ENCODE measurements at places on chromosomes 2 and 18.

GRCh38 chr2:17935242-17935885, 56.9 kb downstream of the KCNS3 start:
- DNase-seq = no peak

GRCh38 chr2:172792711-172793110, 57.1 kb downstream of the RAPGEF4 start:
- no peak for DNase-seq

- no peak for DNase-seq
These were observed 27.9 kb downstream of the COL3A1 start for GRCh38 chr2:189002079-189002478.

DNA sequence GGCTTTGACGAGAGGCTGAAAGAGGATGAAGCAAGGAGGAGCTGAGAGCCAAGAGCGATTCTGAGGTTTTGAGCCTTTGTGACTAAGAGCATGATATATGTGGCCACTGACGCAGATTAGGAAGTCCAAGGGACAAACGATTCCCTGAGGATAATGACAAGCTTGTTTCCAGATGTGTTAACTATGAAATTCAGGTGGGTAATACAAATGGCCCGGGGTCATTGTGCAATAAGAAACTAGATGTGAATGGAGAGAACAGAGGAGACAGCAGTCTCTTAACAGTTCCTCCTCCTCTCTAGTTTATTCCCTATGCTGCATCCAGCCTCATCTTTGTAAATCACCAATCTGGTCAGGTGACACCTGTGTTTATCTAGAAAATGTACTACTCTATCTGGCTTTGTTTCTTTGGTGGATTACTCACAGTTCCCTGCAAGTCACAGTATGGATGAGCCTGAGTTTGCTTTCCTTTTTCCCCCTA, 84.2 kb downstream of the SOCS6 start:
- no peak for DNase-seq

- no peak for DNase-seq
These were observed 185.5 kb downstream of the CDH2 start for GRCh38 chr18:27991391-27991790.

DNA sequence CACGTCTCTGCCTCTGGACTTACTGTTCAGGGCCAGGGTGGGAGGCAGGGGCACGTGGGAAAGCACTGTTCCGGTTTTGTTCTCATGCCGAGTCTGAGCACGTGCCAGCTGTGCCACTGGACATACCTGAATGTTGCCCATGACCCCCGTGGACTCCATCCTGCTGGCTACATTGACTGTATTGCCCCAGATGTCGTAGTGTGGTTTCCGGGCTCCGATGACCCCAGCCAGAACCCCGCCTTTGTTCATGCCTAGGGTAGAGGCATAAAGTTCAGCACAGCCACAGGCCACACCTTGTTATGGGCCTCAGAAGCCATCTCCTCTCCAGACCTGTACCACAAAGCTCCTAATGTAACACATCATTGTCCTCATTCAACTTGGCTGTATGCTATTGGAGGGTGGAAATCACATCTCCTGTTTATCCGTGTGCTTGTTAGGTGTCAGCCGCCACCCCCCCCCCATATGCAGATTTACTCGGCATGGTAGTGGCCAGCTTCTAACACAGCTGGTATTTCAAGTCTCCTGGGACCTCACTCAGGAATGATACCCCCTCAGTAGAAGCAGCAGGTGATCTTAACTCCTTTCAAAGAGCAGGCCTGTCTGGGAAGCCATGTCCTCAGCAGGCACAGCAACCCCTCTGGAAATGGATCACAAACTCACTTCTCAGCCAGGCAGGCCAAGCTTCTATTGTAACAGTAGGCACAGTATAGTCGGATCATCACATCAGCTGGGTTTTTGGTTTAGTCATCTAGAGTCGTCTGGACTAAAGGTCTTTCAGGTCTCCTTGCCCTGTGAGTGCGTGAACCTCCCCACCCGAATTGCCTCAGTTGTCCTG, 27.6 kb downstream of the CENPO start:
- DNase-seq = no peak

DNA sequence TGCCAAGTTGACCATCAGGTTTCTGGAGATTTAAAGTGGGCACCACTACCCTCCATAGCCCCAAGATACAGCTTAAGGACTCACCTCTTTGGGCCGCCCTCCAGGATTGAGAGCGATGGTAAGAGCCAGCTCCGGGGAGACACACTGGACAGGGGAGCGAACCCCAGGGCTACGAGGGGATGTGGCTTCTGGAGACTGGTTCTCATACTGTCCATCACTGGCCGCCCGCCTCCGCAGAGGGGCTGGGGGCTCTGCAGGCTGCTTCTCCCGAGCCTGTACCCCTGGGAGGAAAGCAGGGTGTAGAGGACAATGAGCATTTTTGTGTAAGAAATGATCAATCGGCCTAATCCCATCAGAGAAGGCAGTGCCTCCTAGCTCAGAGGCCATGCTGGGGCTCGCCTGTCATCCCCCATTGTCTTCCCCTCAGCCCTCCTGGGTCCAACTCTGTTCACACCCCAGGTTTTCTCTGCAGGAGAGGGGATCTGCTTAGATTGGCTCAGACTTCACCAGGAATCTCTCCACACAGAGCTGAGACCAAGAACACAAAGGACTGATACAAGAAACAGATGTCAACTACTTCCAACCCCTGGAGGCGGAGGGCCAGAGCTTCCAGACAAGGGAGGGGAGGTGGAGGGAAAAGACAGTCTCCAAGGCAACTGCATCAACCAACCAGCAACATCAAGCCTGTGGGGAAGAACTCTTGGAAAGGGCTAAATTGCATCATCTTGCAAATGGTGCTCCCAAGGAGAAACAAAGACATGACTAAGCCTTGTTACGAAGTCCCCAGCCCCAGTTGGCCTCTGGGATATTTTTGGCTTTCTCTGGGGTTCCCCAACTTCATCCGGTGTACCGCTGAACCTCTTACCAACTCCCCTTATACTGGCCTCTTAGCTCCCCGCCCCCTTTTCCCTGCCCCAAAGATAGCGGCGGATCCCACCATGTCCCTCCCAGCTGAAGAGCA, 166.6 kb downstream of the TNS1 start:
- DNase-seq = no peak

- DNase-seq = no peak
These were observed 20.5 kb downstream of the CENPO start for GRCh38 chr2:24813691-24814137.

GRCh38 chr2:23019476-23019875, 365.5 kb upstream of the KLHL29 start:
- DNase-seq = no peak

DNA sequence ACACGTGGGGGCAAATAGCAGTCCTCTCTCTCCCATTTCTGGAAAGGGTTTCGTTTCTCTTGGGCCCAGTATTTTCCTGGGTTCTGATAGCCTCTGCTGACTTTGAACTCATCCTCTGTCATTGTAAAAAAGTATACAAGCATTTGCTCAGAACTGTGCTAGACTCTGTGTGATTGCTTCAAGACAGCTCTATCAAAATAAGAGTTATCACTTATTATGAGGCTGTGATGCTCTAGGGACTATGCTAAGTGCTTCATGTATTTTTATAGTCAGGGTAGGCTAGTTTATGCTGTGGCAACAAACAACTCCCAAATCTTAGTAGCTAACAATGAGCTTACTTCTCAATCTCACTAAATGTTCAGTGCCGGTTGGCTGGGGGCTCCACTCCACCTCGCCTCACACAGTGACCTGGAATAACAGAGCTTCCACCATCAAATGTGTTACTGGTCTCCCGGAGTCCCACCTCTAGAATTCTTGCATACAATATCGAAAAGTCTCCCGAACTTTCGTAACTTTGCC, 110.8 kb upstream of the CDC42EP3 start:
- no peak for DNase-seq

GRCh38 chr18:28707006-28707405, 530.1 kb upstream of the CDH2 start:
- DNase-seq = no peak

- no peak for DNase-seq
These were observed 68.1 kb downstream of the SCN2A start for GRCh38 chr2:165307317-165307716.

DNA sequence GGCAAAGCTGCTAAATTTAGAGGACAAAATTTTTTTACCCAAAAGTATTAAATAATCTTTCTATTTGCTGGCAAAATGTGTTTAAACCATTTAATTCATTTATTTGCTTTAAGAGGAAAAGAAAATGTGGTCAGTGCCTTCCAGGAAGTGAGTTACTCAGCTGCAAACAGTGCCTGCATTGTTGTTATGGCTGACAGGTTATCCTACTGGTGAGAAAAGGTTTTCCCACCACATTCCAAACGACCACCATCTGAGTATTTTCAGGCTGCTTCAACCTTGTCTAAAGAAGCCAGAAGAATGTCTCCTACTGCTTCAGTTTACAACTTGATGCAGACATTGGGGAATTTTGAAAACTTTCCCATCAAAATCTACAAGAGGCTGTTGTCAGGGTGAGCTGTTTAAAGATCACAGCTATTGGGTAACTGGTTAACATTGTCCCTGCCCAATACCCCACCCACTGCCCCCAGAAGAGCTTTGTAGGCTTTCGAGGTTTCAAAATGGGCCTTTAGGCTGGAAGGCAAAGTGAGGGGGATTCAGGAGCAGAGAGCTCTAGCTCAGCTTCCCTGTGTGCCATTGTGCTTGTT, 461.3 kb upstream of the FANCL start:
- DNase-seq = no peak

- no peak for DNase-seq
These were observed 34.8 kb upstream of the MGAT5 start for GRCh38 chr2:134218930-134219658.

- DNase-seq = no peak
These were observed 90.4 kb downstream of the ZEB2 start for GRCh38 chr2:144429396-144430112.

- DNase-seq = no peak
These were observed 63.1 kb downstream of the PLB1 start for GRCh38 chr2:28558918-28559317.

DNA sequence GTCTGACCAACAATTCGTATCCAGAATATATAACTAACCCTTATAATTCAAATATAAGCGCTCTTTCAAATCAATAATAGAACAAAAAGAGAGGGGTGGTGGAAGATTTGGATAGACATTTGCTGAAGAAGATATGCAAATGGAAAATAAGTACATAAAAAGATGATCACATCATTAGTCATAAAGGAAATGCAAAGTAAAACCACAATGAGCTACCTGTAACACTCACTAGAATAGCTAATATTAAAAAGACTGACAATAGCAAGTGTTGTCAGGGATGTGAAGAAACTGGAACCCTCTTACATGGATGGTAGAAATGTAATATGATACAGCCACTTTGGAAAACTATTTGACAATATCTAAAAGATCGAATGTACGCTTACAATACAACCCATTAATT, 84.9 kb upstream of the MRPS9 start:
- DNase-seq = no peak

GRCh38 chr2:675460-675859, 1.7 kb downstream of the TMEM18 start:
- no peak for DNase-seq

GRCh38 chr2:45439788-45440773, 171.0 kb downstream of the SRBD1 start:
- no peak for DNase-seq

DNA sequence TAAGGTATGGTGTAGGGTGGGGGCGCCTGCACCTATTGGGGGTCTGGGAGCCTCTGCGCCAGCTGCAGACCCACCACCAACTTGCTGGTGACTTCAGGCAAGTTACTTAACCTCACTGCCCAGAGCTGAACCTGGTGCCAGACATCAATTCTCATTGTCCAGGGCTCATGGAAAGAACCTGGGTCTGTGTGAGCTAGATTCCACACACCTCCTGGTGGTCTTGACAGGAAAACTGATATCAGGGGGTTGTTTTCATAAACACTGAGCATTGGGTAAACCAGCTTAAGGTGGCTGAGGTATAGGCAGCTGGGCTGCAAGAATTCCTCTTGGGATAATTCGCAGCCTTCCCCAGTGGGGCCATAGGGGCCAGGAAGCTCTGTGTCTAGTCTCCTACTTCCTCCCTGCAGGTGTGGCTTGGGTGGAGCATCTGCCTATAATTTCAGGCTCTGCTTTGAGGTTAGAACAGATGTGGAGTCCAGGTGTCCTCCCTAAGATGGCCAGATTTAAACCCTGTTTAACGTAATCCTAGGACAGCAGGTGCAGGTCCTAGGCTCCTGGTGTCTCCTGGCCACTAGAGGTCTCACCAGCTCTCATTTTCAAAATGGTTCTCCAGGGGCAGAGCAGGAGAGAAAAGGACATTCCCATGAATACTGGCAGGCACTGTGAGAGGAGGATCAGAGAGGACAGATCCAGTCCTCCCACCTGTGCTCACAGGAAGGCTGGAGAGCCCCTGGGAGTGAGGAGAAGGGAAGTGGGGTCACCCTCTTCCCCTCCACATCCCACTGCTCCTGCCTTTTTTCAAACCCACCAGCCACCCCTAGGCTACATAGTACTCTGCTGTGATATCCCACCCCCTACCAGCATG, 100.4 kb upstream of the SMAD2 start:
- no peak for DNase-seq

DNA sequence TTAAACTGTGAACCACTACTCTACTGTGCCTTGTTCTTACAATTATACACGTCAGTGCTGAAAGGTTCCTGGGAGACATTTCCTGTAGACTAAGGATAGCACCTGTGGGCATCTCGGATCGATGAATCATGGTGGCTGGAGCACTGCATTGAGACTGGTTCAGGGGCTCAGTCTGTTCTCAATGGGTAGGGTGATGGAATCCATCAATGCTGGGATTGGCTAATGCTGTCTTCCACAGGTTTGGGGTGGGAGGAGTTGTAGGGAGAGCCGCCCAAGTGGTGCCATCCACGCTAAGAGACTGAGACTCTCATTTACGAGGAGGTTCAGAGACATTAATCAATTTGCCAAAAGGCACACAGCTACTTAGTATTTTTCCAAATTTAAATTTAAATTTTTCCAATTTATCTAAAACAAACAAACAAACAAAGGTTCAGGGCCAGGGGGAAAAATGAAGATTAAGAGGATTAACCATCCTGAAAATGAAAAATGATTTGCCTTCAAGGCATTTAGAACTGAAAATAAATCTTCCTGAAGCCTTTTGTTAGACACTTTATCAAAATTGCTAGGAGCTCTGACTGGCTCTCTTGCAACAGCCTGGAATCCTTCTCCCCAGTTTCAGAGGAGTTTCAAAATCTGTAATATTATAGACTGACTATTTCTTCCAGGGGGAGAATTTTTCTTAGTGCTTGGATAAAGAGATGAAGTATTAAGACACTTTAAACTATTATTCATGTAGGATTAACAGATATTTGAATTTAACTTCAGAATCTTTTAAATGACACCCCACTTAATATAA, 359.2 kb downstream of the TGIF1 start:
- no peak for DNase-seq

DNA sequence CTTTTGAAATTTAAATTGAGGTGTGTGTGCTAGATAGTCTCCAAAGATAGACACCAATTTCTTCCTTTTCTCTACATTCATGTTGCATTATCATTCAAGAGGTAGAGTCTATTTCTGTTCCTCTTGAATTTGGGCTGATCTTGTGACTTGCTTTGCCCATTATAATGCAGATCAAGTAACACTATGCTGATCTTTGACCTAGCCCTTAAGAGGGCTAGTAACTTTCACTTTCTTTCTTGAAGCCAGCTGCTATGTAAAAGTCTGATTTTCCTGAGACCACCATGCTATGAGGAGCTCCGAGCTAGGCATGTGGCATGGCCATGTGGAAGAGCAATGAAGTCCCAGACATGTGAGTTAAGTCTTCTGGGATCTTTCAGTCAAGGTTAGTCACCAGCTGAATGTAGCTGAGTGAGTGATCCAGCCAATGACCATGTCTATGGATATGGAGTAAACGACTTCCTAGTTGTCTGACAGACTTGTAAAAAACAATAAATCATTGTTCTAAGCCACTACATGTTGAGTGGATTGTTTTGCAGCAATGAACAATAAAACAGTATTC, 189.4 kb upstream of the CWC22 start:
- no peak for DNase-seq

All from stimulated activated CD4-positive, alpha-beta T cell treated with anti-CD3 and anti-CD28 coated beads, Interleukin-4, amount 100 ng/mL, for 48 hours (primary cell).